ENCODE measurements at places on chromosomes 5 and 9. TPM values are rescaled to one million over a fixed set of nuclear protein-coding genes. Genes with fewer than 3 reads are reported as not detected.

The CACNA1B gene
- polyA plus RNA-seq = 0.01 TPM

The ANKRD31 gene
- polyA plus RNA-seq = 0.04 TPM

DNA sequence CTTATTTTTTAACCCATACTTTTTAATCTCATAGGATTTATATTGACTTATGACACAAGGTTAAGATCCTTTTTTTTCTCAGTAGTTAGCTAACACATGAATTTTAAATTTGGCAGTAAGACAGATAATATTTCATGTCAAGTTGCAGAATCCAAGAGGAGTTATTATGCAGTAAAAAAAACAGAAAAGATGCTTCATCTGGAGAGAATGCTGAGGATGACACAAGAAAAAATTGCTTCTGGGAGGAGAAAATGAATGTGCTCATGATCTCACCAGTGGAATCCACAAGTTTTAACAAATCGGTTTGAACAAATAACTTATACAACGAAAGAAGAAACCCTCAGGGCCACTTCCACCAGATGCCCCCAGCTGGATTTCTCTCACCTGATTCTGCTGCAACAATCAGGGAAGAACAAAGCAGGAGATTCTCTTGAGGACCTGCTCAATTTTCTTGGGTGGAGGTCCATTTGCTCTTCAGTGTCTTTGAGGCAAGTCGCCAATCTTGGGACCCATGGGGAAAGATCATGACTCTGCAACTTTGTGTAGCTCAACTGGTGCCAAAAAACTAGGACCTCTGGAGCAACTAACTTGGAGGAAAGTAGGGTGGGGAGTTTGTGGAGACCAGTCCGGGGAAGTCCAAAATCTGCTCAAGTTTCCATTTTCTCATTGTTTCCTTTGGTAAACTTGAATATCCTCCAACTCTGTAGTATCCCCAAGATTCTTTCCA, 50.5 kb upstream of the TNFSF15 start:
- DNase-seq = no peak

DNA sequence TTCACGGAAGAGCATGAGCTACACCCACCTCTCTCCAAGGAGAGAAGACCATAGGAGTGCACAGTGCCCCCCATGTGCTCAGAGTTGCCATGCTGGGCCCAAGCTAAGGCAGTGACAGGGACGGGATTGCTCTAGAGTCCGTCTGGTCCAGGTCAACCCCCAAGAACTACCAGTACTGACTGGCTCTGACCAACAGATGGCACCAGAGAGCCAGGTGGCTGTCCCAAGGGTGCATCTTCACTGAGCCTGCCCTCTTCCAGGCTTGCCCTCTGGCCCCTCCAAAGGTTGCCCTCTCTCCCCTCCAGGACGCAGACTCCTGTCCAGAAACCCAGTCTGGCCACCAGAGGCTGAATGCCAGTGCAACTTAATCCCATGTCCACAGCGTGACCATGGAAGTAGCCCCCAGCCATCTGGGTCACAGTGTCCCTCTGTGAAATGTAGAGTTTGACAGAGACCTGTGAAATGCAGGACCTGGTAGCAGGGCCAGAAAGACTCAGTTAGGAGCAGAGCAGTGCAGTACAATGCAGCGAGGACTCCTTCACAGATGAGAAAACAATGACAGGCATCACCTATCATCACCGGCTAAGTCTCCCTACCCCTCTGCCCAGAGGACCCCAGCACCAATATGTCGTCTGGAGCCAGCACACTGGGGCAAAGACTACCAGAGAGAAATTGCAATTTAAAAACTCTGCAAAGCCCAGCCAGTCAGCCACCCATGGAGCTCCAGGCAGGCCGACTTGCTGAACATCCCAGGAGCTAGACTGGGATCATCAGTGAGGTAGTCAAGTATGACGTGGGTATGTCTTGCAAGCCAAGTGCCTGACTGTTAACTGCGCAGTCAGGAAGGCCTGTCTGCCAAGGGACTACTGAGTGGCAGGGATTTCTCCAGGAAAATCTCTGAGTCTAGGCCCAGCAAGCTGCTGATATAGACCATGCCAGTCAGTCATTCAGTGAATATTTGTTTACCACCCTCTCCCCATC, 7.7 kb upstream of the SKP1 start:
- DNase-seq = peak; percentile 83

- no peak for DNase-seq
Measured at GRCh38 chr9:89052470-89053097, 61.3 kb downstream of the S1PR3 start.

DNA sequence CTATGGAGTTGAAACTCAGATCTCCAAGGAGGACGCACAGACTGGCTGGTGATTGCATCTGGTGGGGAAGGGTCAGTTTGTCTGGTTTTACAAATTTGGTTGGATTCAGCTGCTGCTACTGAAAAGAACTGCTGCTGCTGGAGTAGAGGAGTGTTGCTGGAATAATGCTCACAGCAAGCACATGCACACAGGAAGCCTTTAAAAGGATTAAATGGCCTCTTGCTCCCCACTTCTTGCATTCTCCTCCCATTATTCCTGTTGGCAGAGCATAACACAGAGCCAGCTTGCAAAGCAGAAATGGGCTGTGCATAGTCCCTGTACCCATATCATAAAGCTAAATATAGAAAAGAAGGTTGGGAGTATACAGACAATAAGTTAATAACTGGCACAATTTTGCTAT, 16.6 kb downstream of the ZNF474 start:
- DNase-seq = no peak

GRCh38 chr5:107524111-107524510, 146.6 kb downstream of the EFNA5 start:
- DNase-seq = no peak

GRCh38 chr9:81634915-81635516, 54.3 kb downstream of the TLE1 start:
- DNase-seq = no peak

GRCh38 chr5:27191786-27192510, 153.6 kb upstream of the CDH9 start:
- DNase-seq = no peak

DNA sequence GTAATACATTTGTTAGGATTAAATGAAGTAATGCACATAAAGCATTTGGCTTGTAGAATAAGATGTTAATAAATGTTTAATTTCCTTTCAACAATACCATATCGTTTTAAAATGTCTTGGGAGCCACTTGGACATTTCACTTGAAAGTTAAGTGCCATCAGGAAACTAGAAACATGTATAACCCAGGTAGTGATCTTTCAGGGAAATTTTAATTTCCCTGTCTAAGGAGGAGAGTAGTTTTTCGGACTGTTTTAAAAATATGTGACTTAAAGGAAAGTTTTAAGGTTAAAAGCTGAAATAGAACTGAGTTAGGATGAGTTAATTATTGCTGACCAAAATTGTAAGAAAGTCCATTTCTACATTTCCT, 18.0 kb downstream of the CDC42SE2 start:
- no peak for DNase-seq

- peak; percentile 37 for DNase-seq
Measured at GRCh38 chr5:181188700-181189362, 16.2 kb downstream of the TRIM7 start.

- peak; percentile 82 for DNase-seq
Measured at GRCh38 chr5:68428231-68428811, 212.8 kb downstream of the PIK3R1 start.

GRCh38 chr9:132210472-132211145, 48.8 kb downstream of the NTNG2 start:
- DNase-seq = no peak

DNA sequence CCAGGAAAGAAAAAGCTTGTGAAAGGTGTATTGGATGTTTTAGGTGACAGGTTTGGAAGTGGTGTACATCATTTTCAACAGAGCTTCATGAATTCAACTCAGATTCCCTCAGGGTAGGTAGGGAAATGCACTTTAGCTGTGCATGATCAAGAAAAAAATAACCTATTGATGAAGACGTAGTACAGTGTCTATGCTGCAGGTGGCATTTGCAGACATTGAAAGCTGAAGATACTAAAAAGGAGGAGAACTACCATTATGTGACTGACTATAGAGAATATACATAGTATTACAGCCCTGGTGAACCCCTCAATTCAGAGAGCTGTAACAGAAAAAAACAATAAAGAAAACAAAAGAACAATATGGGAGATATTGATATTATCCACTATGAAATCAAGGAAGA, 2344.7 kb upstream of the ACO1 start:
- no peak for DNase-seq

DNA sequence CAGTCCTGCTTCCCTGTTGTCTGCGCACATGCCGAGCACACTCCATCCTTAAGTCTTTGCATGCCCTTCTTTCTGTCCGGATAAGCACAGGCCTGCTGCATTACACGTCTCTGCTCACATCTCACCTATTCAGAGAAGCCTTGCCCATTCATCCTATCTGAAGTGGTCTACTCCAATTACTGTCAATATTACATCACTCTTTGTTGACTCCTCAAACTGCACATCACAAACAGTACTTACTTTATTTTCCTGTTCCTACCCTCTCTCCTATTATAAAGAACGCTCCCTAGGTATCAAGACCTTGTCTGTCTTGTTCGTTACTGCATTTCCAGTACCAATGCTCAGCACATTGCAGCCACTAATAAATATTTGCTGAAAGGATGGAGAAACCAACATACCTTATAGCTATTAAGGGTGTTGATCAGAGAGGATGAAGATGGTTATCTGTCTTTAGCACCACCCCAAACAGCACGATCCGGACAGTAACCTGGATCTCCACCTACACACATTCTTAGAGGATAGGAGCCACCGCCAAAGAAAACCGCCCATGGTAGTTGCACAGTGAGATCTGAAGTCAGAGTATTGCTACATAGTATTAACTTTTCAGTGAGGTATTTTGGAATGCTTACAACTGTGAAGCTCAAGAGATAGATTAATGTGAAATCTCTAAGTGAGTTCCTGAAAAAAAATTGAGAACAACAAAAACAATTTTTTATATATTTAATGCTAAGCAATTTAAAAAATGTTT, 1.6 kb upstream of the PRRC1 start:
- no peak for DNase-seq

DNA sequence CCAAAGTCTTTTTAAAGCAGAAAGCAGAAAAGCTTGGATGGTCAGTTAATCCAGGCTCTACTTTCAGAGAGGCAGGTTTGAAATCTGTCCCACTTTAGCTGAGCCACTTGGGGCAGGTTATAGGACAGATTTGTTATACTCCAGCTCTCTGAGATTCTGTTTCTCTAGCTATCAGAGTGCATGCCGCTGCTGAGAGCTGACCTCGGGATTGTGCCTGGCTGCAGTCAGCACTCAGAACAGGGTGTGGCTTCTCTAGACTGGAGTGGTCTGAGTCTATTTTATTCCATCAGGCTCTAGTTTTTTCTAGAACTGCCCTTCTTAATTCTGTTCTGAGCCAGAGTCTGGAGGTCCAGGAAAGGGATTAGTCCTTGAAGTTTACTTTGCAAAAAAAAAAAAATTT, 67.7 kb downstream of the NDFIP1 start:
- DNase-seq = no peak

DNA sequence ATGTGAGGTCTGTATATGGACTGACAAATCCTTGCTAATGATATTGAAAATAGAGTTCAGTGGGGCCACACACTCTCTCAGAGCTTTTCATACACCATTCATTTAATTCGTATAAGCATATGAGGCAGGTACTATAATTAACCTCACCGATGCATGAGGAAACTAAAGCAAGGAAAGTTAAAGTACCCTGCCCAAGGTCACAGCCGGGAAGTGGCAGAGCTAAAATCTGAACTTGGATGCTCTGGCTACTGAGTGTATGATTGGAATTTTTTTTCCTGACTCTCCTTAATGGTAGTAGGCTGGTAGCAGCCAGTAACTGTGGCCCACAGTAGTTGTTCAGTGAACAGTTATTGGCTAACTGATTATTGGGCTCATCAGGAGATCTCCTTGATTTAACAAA, 135.3 kb downstream of the NUDT12 start:
- DNase-seq = no peak

- DNase-seq = peak; percentile 76
Measured at GRCh38 chr9:37678789-37679273, 28.1 kb downstream of the FRMPD1 start.

- DNase-seq = no peak
Measured at GRCh38 chr9:7688626-7689025, 111.0 kb downstream of the DMAC1 start.

Data from K562 (cell line).